ENCODE measurements at places on chromosomes 5 and 9.

GRCh38 chr9:136720251-136720897 is 8.0 kb downstream of the DIPK1B start:
- DNase-seq, result no peak

- DNase-seq, result no peak
Measured at GRCh38 chr9:26462751-26463150, 429.9 kb downstream of the CAAP1 start.

DNA sequence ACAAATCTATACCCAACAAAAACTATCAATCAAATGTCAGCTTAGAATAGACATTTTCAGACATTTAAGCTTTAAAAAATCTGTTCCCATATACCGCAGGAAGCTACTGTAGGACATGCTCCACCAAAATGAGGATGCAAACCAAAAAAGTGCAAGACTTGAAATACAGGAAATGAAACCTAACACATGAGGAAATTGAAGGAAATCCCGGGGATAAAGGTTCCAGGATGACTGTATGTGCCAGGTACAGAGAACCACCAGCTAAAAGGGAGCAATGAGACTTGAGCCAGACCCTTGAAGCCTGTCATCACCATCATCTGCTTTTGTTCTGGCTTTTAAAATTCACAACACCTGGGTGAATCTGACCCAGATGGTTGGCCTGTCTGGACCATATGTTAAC is 21.4 kb downstream of the DIAPH1 start:
- DNase-seq, result no peak

GRCh38 chr5:176447591-176447977 is 601 bp upstream of the FAF2 start:
- no peak for DNase-seq

GRCh38 chr9:88733651-88734421 is 198.9 kb downstream of the NXNL2 start:
- no peak for DNase-seq

DNA sequence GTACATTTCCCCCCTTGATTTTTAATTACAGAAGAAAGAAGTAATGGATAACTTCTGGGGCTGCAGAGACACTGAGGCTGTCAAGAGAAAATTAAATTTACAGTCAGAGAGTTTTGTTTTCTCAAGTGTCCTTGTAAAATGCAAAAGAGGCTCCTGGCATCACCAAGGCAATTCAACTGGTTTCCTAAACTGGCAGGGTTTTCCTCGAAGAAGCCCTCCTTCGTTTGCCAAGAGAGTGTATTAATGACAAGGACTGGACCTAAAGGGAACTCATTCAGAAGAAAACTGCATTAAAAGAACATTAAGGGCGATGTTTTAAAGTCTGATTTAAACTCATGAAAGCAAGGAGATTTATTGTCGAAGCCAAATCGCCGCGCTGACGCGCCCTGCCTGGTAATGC is 476.9 kb downstream of the ZSWIM6 start:
- no peak for DNase-seq

DNA sequence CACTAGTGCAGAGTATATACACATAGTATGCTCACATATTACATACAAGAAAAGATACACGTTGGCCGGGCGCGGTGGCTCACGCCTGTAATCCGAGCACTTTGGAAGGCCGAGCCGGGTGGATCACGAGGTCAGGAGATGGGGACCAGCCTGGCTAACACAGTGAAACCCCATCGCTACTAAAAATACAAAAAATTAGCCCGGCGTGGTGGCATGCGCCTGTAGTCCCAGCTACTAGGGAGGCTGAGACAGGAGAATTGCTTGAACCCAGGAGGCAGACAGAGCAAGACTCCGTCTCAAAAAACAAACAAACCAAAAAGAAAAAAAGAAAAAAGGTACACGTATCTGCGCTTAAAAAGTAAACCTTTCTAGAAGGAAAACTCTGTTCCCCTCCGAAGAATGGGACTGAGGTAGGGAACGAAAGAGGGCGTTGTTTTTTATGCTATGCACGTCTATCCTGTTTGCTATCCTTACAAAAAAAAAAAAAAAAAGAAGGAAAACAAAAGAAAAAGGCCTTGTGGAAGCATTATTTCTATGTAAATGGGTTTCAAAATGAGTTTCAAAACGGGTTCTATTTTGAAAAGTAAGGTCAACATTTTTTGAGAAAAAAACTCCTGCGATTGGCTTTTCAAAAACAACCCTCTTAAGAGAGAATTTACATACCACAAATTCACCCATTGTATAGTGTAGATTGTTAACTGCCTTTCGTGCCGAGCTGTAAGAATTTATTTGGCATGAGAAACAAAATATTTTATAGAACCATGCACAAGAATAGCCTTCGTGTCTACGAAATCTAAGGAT is 1.2 kb downstream of the AK3 start:
- no peak for DNase-seq

DNA sequence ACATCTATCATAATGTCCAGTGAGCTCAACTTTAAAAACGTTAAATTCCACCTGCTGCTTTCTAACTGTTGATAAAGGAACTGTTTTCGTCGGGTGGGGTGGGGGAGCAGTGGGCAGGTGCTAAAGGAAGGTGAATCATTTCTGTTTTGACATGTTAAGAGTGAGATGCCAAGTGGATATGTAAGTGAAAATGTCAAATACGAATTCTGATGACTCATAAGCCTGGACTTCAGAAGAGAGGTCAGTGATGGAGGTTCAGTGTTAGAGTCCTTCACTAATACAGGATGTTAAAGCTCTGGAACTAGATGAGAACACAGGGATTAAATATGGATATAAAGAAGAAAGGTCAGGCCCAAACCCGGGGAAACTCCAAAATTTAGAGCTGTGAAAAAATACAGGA is 617.9 kb upstream of the CTNND2 start:
- no peak for DNase-seq

DNA sequence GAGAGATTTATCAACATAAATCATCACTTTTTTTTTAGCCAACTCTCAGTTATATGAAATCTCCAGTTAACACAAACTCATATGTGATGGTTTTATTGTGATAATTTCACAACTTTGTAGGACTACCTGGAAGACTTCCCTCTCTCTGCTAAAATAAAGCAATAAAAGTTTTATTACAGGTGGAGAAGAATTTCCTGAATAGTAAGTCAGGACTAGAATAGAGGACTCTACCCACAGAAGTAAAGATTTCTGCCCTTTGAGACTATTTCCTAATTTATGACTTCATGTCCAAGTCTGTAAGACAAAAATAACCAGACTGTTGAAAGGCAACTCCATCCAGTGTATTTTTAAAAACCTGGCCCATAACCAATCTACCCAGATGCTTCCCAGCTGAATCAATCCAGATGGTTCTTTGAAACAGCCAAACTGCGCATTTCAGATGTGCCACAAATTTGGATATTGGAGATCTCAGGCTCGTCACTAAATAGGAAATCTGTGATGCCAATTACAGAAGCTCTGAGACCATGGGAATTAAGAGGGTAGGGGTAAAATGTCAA is 234.0 kb upstream of the NMUR2 start:
- no peak for DNase-seq

GRCh38 chr5:7680260-7680659 is 170.7 kb downstream of the CFAP90 start:
- DNase-seq, result no peak

DNA sequence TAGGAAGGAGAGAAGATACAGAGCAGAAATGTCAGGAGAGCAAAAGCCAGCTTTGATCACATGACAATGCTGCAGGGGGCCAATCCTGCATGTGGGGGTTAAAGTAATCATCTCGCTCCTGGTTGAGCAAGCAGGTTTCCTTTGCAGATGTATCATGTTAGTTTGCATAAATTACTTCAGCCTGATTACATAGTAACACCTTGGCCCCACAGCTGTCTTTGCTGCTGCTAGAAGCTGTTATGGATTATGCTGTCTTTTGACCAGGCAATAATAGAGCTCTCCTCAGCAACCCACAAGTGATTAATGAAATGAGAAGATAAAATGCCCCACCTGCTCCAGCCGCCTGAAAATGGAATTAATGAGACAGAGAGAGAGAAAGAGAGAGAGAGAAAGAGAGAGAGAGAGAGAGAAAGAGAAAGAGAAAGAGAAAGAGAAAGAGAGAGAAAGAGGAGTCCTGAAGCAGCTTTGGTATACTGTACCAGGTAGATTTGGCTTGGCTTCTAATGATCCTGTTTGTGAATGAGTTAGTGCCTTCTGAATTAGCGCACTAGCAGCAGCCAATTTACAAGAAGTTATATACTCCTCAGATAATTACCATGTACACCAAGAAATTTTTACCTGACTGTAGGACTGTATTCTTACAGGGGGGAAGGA is 174.3 kb upstream of the RORB start:
- no peak for DNase-seq

DNA sequence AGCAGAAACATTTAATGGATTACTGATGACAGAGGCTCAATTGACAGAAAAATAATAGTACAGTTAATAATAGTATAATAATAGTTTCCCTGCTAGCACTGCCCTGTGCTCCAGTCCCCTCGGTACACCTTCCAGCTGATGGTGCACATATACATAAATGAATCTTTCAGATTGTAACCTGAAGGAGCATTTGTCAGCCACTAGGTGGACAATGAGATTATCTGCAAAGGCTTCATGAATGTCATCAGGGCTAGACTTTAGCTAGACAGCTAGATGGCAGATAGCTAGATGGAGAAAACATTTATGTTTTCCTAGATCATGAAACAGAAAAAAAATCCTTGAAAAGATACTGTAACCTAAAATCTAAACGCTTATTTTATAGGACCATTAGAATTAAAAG is 304.4 kb upstream of the SMC2 start:
- no peak for DNase-seq

- DNase-seq, result no peak
Measured at GRCh38 chr5:1375871-1376810, 31.2 kb upstream of the CLPTM1L start.

DNA sequence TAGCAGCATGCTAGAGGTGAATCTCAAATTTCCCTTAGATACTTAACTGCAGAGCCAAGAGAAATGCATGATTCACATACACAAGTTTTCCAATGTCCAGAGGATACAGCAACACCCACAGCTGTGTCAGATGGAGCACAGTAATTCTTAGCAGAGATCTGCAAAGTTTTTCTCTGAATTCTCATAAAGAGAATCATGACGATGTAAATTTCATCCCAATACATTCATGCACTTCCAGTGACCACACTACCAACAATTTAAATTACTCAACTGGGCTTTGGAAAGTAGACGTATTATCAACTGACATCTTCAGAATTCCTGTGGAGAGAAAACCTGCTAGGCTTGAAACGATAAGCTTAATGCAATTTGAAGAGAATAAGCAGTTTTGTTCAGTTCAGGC is 378.8 kb upstream of the TLE4 start:
- DNase-seq, result no peak

GRCh38 chr5:21802869-21803490 is 1050.2 kb downstream of the CDH12 start:
- no peak for DNase-seq

GRCh38 chr9:98886691-98887229 is 56.9 kb upstream of the COL15A1 start:
- no peak for DNase-seq

DNA sequence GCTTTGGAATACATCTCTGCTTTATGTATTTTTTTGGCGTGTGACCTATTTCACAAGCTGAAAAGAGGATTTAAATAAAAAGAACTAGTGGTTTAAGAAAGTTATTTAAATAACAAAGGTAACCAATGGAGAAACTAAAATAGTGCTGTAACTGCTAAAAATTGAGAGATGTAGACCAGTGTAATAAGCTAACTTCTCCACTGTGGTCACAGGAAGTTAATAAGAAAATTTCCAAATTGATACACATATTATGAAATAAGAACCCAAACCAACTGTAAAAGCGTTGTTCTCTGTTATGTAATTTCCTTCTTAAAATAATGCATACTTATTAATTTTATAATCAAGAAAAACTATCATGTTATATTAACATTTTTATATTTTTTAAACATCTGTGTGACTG is 29.1 kb upstream of the ZFAND5 start:
- DNase-seq, result no peak

DNA sequence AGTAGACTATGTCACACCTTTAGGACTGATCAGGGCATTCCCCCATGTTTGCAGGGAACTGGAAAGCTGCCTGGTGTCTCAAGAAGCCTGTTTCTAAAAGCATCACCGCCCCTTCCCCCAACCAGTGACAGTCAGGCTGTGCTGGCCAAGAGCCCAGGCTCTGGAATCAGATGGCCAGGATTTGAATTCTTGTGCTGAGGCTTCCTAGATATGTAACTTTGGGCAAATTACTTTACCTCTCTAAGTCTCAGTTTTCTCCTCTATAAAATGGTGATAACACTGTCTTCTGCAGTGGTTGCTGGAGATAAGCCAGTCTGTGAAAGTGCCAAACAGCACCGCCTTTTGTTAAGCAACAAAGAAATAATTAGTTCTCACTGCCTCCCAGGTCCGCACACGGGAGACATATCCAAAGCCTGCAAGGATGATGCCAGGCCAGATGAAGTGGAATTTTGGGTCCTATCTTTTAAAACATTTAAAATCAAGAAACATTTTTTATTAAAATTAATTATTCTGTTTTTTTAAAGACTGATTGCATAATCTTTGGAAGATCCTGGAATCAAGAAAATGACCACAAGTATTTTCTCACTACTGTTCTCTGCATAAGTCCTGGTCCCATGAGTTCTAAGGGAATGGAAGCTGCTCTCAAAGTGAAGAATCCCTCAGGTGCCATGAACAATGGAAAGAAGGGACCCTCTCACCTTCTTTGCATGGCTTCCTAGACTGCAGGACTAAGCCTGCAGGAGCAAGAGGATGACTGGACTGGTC is 13.9 kb downstream of the SLC31A2 start:
- DNase-seq, result no peak

- DNase-seq, result no peak
Measured at GRCh38 chr5:167886196-167886595, 405.2 kb upstream of the WWC1 start.

DNA sequence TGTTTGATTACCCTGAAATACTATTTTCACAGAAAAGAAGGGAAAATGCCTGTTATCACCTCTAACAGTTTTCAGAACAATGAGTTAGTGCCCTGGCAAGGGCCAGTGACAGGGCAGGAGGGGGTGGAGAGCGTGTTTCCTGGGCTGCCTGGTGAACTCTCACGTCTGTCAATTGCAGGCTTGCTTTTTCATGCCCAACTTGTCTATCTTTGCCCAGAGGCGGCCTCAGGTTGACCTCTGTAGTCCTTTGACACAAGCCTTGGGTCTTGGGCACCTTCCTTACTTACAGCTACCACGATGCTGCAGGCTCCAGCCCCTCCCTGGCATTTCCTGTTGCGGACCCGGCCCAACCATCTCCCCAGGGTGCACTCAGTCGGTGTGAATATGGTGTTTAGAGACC is 2.2 kb upstream of the CEL start:
- DNase-seq, result no peak

DNA sequence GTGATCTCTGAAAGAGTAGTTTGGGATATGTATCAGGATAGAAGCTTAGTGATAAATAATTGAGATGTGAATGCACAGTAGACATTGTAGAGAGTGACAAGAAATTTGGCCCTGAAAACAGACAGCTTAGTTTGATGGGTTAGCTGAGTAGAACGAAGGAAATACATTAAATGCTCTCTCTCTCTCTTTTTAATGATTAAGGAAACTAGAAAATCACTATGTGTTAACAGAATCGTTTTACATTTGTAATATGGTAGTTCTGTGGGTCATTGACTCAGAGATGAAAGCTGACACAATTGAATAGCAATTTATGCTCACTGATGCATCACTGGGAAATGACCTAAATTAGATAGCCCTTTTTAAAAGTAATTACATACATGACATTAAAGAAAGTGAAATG is 739.8 kb upstream of the PTPRD start:
- DNase-seq, result no peak

All from stimulated activated CD4-positive, alpha-beta T cell treated with anti-CD3 and anti-CD28 coated beads, Interleukin-2, amount 100 ng/mL, for 24 hours (primary cell).